ENCODE measurements at places on chromosomes 2 and 18. TPM values are rescaled to one million over a fixed set of nuclear protein-coding genes. Genes with fewer than 3 reads are reported as not detected.

Gene PAX8
- total RNA-seq: 0.35 TPM

DNA sequence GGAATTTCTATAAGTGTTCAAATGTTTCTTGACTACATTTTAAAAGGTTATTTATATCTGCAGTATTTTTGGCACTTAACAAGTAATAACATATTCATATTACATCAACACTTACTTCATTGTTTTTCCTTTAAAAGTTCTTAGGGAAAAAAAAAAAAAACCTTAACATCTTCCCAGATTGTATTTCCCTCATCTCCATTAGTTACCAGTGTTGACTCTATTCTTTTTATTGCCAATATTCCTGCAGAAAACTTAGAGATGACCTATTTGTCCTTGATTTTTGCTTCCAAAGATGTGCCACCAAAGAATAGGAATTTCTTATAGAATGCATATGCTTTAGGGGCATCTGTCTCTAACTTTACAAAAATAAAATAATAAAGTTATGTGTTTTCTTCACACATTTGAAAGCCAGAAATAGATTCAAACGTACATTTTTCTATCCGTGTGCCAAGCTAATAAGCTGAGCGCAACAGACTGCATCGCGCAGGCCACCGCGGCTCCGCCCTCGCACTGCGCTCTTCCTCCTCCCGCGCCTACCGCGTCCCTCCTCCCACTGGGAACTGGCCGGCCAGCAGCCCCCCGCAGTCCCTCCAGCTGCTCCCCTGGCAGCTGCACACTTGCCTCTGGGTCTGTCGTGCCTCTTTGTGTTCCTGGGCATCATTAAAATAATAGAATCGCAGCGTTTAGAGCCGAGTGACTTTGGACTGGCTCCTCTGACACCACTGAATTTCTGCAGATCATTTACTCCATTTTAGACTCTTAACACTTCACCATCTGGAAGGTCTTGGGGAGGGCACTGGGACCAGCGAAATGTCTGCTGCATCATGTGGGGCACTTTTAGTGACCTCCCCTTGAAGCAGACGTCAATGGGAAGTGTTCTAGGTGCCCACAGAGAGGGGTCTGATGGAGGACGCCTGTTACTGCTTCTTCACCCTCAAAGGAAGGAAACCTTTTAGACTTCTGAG is 21.2 kb upstream of the NAB1 start:
- peak; percentile 68 for DNase-seq

Gene FAM237A
- total RNA-seq: not detected

Gene GPR39
- not detected for total RNA-seq

Gene CFAP210
- not detected for total RNA-seq

Gene PKP4
- total RNA-seq: 49.6 TPM

GRCh38 chr2:140508756-140509155 is 1622.1 kb downstream of the LRP1B start:
- DNase-seq: no peak

GRCh38 chr2:25293145-25293544 is 48.6 kb downstream of the DNMT3A start:
- no peak for DNase-seq

DNA sequence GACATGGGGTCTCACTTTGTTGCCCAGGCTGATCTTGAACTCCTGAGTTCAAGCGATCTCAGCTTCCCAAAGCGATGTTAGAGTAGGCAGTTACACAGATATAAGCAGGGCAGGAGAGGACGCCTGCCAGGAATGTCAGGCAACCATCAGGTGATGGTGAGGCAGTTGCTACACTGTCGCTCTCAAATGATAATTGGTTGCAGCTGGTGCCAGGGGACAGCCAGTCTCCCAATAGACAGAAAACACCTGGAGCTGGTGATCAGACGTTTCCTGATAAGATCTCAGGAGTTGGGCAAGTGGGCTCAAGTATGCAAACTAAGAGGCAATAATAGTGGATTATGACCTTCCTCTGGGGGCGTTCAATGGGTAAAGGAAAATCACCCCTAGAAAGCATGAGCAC is 163.1 kb upstream of the RGPD4 start:
- no peak for DNase-seq

Gene TMEM178A
- 1.9 TPM for total RNA-seq

- DNase-seq: no peak
Measured at GRCh38 chr2:38155-38554, 8.2 kb downstream of the FAM110C start.

- no peak for DNase-seq
Measured at GRCh38 chr18:8413751-8414150, 195.5 kb upstream of the RAB12 start.

DNA sequence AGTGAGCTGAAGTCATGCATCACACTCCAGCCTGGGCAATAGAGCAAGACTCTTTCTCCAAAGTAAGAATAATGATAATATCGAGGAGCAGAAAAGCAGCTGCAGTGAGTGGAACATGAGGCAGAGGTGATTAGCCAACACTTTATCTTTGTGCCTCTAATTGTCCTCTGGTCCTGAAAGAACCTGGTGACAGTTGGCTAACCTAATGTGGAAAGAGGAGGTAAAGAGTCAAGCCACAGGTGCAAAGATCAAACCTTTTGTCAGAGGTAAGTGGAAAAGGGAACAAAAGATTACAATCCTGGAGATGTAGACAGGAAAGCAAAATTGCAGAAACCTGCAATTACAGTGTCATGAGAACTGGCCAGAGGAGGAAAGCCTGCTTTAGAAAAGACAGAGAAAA is 53.5 kb upstream of the LCLAT1 start:
- DNase-seq: no peak

- no peak for DNase-seq
Measured at GRCh38 chr2:168495524-168495923, 39.5 kb downstream of the CERS6 start.

- DNase-seq: peak; percentile 39
Measured at GRCh38 chr2:240601061-240601830, 14.7 kb downstream of the CAPN10 start.

- no peak for DNase-seq
Measured at GRCh38 chr18:73986711-73987110, 160.9 kb downstream of the FBXO15 start.

- DNase-seq: no peak
Measured at GRCh38 chr2:179139506-179139905, 89.6 kb upstream of the CCDC141 start.

DNA sequence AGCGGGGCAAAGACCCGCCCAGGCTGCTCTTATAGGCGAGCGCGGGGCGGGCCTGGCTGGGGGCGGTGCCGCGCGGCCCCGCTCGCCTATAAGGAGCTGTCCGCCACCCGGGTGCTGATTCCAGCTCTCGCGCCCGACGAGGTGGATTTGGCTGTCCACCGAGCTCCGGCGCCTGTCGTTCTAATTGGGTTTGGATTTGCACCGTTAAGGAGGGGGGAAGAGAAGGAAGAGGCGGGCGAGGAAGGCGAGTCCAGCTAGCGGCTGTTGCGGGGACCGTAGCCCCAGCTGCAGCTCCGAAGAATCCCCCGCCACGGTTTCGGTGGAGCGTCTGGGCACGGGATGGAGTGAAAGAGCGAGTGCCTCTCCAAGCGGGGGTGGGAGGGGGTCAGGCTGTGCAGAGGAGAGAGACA is at the start of gene CNTNAP5:
CNTNAP5 (plus strand) TSS at position 117 of the 410 bp plus-strand sequence. CDS start 364 bp downstream, outside the sequence.
- DNase-seq: peak; percentile 63

DNA sequence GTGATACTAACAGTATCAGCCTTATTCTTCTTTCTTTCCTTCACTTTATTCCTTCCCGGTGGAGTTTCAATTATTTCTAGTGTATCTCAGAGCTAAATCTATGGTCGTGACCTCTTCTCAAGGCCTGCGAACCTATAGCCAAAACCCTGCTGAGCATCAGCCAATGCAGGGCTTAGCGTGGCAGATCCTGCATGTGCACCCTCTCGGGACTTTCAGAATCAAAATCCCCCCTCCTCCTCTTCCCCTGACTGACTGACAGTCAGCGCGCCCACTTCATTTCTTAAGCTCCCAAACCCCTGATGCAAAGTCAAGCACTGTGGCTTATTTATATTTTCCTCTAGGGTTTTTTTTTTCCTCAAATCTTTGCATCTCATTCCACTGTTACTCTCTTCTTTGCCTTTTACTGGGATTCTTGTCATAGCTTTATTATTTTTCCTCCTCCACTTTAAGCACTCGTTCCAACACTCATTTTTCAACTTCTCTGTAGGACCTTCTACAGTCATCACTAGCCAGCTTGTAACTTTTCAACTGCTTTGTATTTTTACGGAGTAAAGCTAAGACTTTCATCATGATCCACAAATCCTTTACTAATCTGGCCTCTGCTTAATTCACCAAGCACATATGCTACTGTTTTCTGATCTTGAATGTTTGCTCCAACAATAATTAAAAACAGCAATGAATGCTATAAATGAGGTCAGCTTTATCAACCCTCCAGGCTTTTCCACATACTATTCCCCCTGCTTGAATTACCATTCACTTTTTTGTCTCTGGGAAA is 896.5 kb upstream of the PIK3C3 start:
- DNase-seq: no peak

DNA sequence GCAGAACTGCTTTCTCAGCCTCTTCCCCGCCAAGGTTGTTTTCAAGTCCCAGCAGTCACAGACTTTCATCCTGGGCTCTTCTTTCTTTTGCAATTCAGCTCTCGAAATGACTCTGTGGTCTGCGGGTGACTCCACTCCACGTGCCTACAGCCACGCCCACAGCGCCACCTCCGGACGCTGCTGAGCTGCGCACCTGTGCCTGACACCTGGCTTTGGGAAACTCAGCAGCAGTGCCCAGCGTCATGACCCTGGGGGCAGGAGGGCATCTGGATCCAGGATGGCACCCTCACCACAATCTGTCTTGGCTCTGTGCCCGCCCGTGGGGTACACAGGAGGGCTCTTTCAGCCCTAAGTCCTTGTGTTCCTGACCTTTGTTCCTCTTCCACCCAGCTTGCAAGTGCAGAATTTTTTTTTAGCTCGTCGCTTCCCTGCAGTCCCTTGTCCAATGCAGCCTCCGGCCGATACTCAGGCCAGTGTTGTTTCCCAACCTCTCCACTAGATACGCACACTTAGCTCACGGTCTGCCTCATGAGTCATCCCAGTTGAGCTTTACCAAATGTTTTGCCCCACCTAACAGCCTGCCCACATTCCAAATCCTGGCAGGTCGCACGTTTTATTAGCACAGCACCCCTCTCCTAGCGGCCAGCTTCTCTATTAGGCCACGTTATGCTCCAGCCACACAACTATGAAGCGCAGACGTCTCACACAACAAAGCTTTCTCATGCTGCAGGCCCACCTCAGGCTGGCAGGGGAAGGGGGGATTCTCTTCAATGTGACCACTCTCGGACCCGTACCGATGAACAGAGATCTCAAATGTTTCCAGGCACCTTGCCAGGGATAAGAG is 6.5 kb upstream of the CAPN10 start:
- DNase-seq: peak; percentile 74

Gene MRPL53
- 159 TPM for total RNA-seq

DNA sequence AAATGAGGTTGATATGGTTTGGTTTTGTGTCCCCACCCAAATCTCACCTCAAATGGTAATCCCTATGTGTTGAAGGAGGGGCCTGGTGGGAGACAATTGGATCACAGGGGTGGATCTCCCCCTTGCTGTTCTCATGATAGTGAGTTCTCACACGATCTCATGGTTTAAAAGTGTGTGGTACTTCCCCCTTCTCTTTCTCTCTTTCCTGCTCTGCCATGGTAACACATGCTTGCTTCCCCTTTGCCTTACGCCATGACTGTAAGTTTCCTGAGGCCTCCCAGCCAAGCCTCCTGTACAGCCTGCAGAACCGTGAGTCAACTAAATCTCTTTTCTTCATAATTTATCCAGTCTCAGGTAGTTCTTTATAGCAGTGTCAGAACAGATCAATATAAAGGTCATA is 24.7 kb upstream of the FAM124B start:
- no peak for DNase-seq

- DNase-seq: no peak
Measured at GRCh38 chr2:195410074-195410671, 246.9 kb upstream of the SLC39A10 start.

GRCh38 chr2:170313347-170313991 is 135.5 kb downstream of the MYO3B start:
- DNase-seq: no peak

- DNase-seq: no peak
Measured at GRCh38 chr2:117980783-117981676, 32.8 kb downstream of the CCDC93 start.

- DNase-seq: no peak
Measured at GRCh38 chr2:187009483-187010239, 160.7 kb upstream of the ZSWIM2 start.

DNA sequence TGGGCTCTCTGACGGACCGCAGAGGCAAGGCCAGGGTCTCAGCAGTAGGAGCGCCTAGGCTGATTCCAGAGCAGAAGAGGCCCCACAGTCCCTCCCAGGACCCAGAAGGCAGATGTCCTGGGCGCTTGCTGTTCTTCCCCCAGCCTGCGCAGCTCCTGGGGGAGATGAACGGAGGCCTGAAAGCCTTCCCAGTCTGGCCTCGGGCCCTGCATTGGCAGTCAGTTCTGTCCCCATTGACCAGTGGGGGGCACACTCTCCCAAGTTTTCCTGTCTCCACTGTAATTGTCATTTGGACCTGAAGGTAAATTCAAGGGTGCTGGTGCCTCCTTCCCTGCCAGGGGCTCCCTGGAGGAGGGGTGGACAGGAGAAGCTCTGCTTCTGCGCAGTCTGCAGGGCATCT is 345.7 kb downstream of the CYP26B1 start:
- peak; percentile 78 for DNase-seq

DNA sequence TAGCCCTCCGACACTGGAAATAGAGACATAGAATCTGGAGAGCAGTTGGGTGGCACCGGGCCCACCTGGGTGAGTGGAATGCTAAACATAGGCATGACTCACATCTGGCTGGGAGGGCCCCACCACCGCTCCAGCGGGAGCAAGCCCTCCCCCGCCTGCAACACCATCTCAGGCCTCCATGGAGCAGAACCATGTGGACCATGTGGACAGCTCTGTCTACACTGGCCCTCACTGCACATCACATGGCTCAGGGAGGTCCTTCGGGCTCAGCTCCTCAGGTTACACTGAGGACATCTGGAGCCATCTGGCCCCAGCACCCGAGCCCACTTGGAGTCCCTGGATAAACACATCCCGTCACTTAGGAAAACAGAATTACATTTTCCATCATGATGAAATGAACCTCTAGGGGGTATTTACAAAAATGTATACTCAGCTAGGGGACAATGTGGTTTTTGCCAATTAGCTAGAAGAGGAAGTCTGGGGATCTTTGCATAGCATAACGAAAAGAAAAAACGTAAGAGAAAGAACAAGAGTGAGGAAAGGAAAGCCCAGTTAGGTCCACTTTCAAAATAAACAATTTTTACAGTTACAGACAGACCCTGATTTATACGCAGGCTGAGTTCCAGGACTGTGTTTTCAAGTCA is 30.7 kb upstream of the MLPH start:
- peak; percentile 84 for DNase-seq

GRCh38 chr2:218074031-218074430 is 5.0 kb downstream of the RUFY4 start:
- peak; percentile 52 for DNase-seq

- no peak for DNase-seq
Measured at GRCh38 chr2:213090772-213091171, 60.6 kb downstream of the IKZF2 start.

Gene ZSWIM2
- not detected for total RNA-seq

- no peak for DNase-seq
Measured at GRCh38 chr2:159228081-159228581, 58.4 kb downstream of the WDSUB1 start.

Gene ZNF519
- total RNA-seq: 2.7 TPM

Measured in Right ventricle myocardium superior (tissue), 1 donor.